ENCODE measurements at places on chromosomes 7 and 10.

- no peak for DNase-seq
Observed at GRCh38 chr7:55028011-55028410, 9.2 kb downstream of the EGFR start.

GRCh38 chr10:107971973-107972372 lies 807.5 kb upstream of the SORCS1 start:
- no peak for DNase-seq

DNA sequence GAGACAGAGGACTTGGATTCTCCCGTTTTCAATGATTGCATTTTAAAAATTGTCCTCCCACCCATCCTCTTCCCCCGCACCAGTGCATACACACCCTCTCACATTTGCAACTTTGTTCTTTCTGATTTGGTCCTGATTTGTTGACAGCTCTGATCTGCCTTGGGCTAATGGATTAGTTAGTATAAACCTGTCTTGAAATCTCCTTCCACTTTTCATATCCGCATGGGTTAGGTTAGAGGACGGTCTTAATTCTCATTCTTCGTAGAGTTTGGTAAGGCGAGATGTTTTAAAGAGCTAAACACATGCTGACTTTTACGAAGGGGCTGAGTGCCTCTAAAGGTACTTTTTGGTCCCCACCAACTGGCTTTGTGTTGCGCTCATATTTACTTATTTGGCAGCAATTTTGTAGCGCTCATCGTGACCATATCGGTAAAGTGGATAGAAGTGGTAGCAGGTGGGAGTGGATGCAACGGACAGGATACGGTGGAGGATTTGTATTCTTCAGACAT lies 1.1 kb downstream of the AHR start:
- no peak for DNase-seq

- no peak for DNase-seq
Observed at GRCh38 chr10:119597405-119598186, 832 bp upstream of the TIAL1 start.

GRCh38 chr7:99943641-99944496 lies 14.4 kb upstream of the GJC3 start:
- peak; percentile 26 for DNase-seq

- DNase-seq: no peak
Observed at GRCh38 chr7:43195768-43196167, 83.3 kb downstream of the HECW1 start.

- DNase-seq: no peak
Observed at GRCh38 chr10:17527514-17528146, 73.2 kb upstream of the ST8SIA6 start.

DNA sequence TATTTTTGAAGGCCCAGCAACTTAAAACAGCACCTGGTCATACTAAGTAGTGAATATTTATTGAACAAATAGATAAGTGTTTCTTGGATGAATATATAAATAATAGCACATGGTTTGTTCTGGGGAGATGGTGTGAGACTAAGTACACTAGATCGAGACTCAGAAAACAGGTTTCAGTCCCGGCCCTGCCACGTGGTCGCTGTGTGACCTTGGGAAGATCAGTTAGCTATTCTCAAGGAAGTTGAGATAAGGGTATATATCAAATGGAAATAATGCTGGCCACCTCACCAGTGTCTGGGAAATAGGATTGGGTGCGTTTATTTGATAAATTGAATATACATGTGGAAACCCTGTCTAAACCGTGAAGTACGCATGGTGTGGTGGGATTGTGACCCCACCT lies 354.6 kb downstream of the SDK1 start:
- DNase-seq: no peak

DNA sequence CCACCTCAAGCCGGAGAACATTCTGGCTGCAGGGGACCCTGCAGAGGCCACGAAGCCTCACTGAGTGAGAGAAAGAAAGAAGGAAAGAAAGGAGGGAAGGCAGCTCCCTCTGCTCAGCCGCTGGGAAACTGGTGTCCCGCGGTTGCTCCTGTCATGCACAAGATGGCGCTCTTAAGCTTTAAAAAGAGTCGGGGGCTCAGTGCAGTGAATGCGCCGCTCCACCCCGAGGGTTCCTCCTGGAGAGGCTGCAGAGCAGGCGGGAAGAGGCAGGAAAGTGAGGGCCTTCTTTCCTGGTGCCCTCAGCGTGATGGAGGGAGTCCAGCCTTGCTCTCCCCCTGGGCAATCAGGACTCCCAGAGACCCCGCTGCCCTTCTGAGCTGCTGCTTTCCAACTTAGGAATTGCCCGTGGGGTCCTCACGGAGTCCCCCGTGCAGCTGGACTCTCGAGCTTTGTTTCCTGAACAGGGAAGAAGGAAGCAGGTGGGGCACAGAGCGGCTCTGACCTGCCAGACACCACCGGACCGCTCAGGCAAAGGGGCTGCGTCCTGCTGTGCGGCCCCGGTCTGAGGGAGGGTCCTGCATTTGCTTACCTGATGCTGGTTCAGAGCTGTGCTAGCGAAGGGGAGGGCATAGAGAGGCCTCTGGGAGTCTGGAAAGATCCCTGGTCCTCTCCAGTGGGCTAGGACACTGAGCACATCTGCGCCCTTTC lies 141.9 kb upstream of the MKI67 start:
- DNase-seq: peak; percentile 8

- no peak for DNase-seq
Observed at GRCh38 chr7:157538321-157538720, 201.5 kb downstream of the DNAJB6 start.
